ENCODE measurements at places on chromosomes 2 and 18.

- DNase-seq, result no peak
These were observed 12.9 kb upstream of the RPL37A start for GRCh38 chr2:216485745-216486144.

- DNase-seq, result peak; percentile 22
These were observed 29.2 kb upstream of the PELI1 start for GRCh38 chr2:64173156-64174135.

GRCh38 chr2:187210726-187211125 lies 237.3 kb downstream of the CALCRL start:
- no peak for DNase-seq

- peak; percentile 61 for DNase-seq
These were observed 101.2 kb downstream of the ZNF236 start for GRCh38 chr18:76923485-76924085.

DNA sequence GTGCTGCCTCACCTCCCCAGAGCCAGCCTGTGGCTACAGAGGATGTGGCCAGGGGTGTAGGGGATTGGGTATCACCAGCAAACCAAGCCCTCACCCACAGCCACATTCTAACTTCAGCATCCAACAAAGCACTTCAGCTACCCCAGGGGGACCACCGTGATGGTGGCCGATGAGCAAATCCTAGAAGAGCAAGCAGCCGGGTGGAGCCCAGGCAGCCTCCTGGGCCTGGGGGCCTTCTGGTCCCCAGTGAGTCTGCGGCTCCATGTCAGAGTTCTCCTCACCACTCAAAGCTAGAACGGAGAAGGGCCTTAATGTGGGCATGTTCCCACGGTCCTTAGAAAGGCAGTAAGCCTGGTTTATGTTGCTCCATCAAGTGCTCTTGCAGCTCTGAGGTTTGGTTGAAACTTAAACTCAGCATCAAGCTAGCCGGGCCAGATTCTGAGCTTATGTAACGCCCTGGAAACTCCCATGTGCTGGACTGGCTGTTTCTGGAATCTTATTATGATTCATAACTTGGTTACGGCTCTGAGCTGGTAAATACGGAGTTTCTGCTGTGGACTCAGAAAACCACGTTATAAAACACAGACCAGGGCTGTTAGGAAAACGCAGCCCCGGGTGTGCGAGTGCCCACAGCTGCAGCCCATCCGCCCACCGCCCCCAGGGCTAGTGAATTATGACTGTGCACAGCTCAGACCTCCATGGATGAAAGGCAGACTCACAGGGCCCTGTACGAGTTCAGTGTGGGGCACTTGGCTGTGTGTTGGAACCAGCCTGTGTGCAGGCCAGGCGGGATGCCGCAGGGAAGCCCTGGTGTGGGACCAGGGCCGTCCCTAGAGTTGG lies 99.8 kb downstream of the SEPTIN10 start:
- DNase-seq, result no peak

Measured in NCI-H82 (cell line).